ENCODE measurements at places on chromosomes 11 and 22. TPM values are rescaled to one million over a fixed set of nuclear protein-coding genes. Genes with fewer than 3 reads are reported as not detected.

LRRN4CL gene
- total RNA-seq = 0.51 TPM

CECR2 gene
- 0.17 TPM for total RNA-seq

- no peak for DNase-seq
Observed at GRCh38 chr11:117356126-117356890, 28.7 kb downstream of the CEP164 start.

GRCh38 chr11:5200582-5200981 is at the start of gene OR51V1:
TSS of gene OR51V1 (minus strand) at chr11:5200682. CDS start at chr11:5200682, 0 bp downstream.
- DNase-seq = no peak

- DNase-seq = no peak
Observed at GRCh38 chr11:75241906-75242644, 1.5 kb downstream of the TPBGL start.

- peak; percentile 48 for DNase-seq
Observed at GRCh38 chr11:130001461-130002351, 929 bp downstream of the PRDM10 start.
